ENCODE measurements at places on chromosomes 2 and 18.

GRCh38 chr2:71599646-71600236, 146.4 kb downstream of the DYSF start:
- no peak for DNase-seq

GRCh38 chr2:18503376-18504228, 56.9 kb downstream of the RDH14 start:
- no peak for DNase-seq

- DNase-seq, result no peak
Observed at GRCh38 chr2:127454595-127455565, 36.7 kb downstream of the PROC start.

GRCh38 chr2:168495524-168495923, 39.5 kb downstream of the CERS6 start:
- no peak for DNase-seq

DNA sequence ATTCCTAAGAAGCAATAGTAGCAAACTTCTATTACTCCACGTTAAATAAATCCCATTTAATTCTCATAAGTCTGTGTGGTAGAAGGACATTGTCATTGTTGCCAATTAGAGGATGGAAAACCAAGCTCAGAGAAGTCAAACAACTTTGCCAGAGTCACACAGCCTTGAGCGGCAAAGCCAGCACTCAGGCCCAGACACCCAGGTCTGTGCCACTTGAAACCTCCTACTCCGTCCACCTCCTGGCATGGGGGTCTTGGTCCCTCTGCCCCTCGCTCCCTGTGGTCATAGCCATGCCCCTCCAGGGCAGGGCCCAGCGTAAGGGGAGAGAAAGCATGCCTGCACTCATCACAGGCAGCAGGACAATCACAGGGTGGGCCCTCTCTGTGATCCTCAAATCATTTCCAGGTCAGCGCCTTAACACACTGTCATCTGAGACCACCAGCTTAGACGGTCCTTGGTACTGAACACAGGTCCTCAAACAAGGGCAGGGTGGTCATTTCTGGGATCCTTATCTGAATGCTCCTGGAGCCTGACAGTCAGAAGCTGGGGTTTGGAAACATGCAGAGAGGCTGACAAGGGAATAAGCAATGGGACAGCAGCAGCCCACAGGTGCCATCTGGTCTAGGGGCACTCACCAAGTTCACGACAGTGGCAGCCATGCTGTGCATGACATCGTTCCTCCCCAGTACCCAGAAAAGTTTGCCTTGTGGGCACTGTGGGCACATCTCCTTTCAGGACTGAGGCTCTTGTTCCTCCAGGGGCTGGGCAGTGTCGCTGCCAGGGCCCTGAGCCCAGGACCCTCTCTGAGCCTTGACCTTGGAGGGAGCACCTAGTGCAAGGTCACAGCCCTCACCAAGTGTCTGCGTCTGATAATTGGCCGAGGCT, 38.2 kb downstream of the FAM178B start:
- no peak for DNase-seq

All from lower leg skin (tissue), 4 donors.